ENCODE measurements at places on chromosomes 11 and 22.

- no peak for DNase-seq
Observed at GRCh38 chr11:116541460-116541859, 231.3 kb downstream of the BUD13 start.

DNA sequence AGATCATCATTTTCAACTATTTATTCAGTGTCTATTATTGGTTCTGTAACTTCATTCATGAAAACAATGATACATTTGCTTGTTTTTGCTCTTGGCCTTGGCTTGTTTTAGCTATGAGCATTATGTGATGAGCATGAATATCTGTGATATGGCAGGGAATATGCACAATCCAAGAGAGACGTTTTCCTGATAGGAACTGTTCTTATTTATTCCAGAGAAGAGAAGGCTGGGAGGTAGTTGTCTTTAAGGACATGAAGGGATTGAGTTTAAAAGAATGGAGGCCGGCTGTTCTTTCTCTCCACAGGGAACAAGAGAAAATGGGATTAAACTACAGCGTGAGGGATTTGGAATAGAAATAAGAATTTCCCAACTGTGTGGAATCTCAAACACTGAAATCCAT is 30.3 kb downstream of the BLID start:
- DNase-seq, result no peak

GRCh38 chr11:41578421-41579051 is 119.1 kb upstream of the LRRC4C start:
- no peak for DNase-seq

- no peak for DNase-seq
Observed at GRCh38 chr11:133337193-133337592, 195.1 kb downstream of the OPCML start.

DNA sequence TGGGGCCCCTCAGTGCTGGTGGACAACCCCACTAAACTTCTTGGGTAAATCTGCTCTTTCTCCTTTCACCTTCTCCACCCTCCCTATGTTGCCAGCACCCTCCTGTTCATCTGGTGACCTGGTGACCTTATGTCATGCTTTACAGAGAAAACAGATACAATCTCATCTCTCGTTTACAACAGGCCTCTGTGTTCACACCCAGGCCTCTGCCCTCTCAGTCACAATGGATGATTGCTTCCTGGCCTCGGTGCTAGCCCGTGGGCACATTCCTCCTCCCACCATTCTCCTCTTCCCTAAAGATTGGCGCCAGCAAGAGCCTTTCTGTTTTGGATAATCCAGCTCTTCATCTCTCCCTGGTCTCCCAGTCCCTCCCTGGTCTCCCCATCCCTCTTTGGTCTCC is 12.3 kb upstream of the PNPLA3 start:
- no peak for DNase-seq

DNA sequence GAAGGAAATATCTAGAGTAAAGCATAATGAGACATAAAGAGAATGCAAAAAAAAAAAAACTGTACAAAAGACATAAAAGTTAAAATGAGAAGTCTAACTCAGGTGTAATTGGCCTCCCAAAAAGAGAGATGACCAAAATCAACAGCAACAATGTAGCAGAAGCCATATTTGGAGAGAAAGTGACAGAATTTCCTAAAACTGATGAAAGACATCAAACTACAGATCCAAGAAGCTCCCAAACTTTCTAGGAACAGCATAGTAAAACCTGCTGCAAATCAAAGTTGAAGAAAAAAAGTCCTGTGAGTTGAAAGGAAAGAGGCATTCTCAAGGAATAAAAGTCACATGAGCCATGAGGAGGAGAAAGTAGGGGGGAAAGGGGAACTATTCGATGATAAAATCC is 231.3 kb downstream of the METTL15 start:
- no peak for DNase-seq

DNA sequence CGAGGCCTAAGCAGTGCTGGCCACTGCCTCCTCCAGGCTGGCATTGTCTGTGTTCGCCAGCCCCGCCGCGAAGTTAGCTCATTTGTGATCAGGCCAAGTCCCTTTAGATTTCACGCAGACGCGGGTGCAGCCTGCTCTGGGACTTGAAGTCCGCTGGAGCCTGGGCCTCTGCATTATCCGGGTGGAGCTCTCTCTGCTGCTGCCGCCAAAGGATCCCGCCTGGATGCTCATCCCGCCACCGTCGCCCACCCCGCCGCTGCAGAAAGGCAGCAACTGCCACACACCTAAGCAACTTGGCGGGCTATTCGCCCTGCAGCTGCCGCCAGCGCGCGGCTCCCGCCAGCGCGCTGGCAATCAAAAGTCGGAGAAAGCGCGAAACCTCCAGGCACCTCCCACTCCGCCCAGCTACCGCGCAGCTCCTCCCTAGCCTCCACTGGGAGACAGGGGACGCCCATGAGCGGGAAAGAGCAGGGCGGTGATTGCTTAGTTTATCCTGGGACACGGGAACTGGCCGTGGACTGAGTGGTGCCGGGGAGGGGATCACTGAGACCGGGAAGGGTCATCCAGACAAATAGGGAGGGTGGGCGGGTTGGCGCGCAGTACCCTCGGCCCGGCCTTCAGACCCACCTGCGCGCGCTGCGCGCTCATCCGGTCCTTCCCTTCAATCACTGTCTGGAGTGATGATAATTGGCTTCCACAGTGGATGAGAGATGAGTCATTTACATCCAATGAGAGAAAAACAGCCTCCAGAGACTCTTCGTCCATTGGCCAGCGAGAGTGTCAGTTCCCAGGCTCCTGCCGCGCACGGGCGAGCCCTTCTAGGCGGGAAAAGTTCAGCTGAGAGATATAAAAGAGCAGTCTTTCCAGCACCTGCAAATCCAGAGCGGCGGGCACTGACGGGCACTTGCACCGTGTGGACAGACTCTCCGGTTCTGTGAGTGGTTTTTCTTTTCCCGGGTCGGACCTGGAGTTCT is at the start of gene FAM111B:
FAM111B (plus strand) TSS at position 875 of the 974 bp plus-strand sequence. CDS start 2,389 bp downstream, outside the sequence.
- peak; percentile 16 for DNase-seq

GRCh38 chr11:129423426-129423825 is 47.8 kb downstream of the BARX2 start:
- no peak for DNase-seq

DNA sequence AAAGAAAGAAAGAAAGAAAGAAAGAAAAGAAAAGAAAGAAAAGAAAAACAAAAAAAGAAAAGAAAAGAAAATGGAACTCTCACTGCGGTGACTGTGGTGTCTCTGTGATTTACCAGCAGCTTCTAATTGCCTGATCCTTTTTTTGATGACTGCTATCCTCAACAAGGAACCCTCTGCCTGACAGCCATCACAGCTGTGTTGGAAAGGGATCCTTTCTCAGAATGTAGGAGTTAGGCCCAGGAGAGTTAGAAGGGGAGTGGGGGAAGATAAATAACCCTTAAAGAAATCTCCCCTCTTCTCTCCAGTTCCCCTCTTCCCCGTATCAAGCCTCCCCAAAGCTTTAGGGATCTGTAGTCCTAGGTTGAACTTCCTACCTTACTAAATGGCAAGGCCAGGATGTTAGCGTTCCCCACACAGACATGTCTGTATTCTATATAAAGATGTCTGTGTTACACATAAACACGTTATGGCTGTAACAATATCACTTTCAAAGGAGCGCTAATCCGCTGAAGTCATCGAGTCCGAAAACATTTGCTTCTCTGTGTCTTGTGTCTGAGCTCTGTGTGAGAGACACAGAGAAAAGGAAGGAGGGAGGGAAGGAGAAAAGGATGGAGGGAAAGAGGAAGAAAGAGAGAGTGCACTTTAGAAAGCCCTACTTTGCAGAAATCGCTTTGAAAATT is 26.8 kb upstream of the WT1 start:
- no peak for DNase-seq

GRCh38 chr11:94845622-94846021 is 77.5 kb downstream of the AMOTL1 start:
- DNase-seq, result no peak

DNA sequence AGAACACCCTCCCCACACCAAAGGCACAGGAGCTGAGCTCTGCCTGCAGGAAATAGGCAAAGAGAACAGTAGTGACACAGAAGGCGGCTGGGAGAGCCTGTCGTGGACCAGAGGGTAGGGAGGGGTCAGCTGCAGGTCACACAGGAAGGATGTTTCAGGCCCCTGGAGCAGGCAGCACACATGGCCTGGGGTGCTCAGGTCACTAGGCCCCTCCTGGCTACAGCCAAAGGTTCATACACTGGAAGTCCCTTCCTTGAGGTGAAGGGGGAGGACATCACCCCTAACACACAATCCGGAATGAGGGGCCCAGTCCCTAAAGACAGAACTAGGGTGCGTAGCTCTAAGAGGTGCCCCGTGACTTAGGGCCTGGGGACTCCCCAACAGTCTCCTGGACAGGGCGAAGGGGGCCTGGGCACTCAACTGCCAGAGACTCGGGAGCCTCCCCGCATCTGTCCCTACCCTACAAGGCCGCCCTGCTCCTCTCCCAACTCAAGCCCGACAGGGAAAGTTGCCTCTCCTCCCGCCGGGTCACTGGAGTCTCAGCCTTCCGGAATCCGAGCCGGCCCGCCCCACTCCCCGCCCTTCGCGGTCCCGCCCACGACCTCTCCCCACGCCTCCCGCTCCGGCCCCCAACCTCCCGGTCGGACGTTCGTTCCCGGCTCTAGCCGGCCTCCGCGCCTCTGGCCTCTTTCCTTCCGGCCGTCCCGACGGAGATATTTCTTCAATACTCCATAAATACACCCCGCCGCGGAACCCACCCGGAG is at the start of gene CYB5R2:
CYB5R2 (minus strand) TSS at position 541 of the 764 bp plus-strand sequence. CDS start 675 bp downstream, outside the sequence.
- no peak for DNase-seq

DNA sequence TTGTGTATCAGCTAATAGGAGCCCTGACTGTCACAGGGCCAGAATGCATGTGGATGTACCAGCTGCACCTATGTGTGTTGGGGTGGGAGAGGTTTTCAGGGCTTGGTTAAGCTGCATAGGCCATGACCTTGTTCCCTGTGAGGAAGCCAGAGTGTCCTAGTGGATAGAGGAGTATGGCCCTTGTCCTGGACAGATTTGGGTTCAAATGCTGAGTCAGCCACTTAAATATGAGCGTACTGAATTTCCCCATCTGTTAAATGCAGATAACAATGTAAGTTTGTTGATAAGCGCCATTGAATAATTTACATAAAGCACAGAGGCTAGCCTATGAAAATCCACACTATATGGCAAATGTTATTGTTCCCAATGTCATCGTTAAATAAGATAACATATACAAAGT is 74.4 kb downstream of the PANX1 start:
- DNase-seq, result no peak

DNA sequence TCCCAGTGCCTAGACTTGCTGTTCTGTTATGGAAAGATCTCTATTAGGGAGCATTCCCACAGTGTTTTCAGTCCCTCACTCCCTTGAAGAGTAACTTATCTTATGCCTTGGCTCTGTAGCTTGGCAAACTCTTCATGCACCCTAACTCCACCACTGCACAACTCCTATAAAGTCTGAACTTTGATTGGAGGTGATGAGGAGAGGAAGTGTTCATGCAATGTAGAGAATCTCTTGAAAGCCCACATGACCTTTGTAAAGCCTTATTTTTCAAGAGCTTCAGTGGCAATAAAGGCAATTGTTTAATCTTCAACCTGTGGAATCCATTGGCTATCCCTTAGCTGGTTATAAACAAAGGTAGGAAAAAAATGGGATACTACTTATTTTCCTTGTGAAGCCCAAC is 176.2 kb downstream of the ETS1 start:
- no peak for DNase-seq

- DNase-seq, result no peak
Observed at GRCh38 chr11:118152020-118152551, 537 bp downstream of the SCN4B start.

GRCh38 chr11:7936615-7937014 is 4.9 kb downstream of the OR10A3 start:
- DNase-seq, result no peak

DNA sequence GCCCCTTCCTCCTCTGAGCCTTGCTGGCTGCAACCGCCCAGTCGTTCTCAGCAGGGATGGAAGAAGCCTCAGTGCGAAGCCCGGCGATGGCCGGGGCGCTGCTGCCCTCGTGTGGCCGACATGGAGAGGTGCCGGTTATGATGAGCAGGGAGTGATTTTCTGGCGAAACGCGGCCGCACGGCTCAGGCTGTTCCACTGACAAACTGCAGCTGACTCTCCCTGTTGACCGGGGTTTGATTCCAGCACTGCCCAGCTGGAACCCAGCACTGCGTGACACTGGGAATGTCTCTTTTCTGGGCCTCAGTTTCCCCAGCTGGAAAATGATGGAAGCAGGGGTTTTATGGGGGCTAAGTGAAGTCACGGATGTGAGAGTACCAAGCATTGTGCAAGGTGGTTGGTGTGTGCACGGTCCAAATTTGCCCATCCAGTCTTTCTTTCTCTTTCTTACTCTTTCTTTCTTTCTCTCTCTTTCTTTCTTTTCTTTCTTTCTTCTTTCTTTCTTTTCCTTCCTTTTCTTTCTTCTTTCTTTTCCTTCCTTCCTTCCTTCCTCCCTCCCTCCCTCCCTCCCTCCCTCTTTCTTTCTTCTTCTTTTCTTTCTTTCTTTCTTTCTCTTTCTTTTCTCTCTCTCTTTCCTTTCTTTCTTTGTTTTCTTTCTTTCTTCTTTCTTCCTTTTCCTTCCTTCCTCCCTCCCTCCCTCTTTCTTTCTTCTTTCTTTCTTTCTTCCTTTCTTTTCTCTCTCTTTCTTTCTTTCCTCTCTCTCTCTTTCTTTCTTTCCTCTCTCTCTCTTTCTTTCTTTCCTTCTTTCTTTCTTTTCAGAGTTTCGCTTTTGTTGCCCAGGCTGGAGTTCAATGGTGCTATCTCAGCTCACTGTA is 25.8 kb upstream of the MPPED1 start:
- DNase-seq, result peak; percentile 40

GRCh38 chr11:75916882-75917281 is 101.9 kb downstream of the UVRAG start:
- DNase-seq, result no peak

GRCh38 chr11:103959279-103959942 is 77.0 kb upstream of the DDI1 start:
- DNase-seq, result no peak

- no peak for DNase-seq
Observed at GRCh38 chr11:133011604-133012003, 520.7 kb downstream of the OPCML start.

DNA sequence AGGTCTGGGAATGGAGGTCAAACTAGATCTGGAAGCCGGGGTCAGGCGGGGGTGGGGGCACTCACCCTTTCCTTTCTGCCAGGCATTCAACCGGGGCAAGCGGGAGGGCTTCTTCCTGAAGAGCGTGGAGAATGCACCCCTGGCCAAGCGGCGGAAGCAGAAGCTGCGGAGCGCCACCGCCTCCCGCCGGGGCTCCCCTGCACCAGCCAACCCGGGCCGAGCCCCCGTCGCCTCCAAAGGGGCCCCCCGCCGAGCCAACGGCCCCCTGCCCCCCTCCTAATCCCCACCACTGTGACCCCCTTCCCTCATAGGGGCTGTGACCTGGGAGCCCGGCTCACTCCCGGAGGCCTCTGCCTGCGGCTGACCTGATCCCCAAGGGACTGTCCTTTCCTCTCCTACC is 12.2 kb downstream of the RPS6KA4 start:
- no peak for DNase-seq

DNA sequence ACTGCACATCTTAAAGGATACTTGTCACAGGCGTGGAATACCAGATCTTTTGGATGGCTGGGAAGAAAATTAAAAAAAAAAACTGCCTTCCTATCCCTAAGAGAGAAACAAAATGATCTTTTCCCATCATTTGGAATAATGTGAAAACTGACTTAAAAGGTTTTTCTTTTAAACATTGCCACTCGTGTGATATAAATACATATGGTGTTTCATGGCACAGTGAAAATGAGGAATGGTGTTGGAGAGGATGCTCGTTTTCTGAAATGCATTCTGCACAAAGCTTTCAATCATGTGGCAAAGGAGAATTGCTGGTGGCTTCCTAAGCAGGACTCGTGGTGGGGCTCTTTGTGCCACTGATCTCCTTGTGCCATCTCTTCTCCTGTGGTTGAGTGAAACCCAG is 74.9 kb upstream of the LRRC4C start:
- DNase-seq, result no peak

All from stimulated activated CD4-positive, alpha-beta T cell treated with anti-CD3 and anti-CD28 coated beads, Interleukin-1b, Interleukin-23, amount 100 ng/mL, for 24 hours (primary cell).